ENCODE measurements at places on chromosomes 3 and 15. TPM values are rescaled to one million over a fixed set of nuclear protein-coding genes. Genes with fewer than 3 reads are reported as not detected.

DNA sequence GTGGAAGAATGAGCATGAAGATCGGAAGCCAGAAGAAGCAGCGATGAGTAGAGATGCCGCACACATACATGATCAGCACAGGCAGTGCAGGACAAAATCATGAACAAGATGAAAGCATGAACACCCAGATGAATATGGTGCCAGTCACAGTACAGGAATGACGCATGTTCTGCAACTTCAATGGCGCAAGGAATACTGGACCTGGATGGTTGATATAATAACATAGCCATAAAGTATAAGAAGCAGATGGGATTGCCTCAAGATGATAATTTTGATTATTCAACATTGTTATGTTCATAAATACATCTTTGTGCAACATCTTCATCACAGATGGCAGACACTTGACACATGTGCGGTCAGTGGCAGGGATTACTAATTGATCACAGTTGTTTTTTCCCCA is 59.7 kb upstream of the SLCO3A1 start:
- no peak for DNase-seq

- DNase-seq: no peak
Observed at GRCh38 chr3:128667641-128668040, 17.0 kb upstream of the RPN1 start.

GRCh38 chr15:50945725-50946124 is 37.2 kb downstream of the AP4E1 start:
- DNase-seq: no peak

KCNMB3 gene
- 0.40 TPM for total RNA-seq

GRCh38 chr3:134654031-134654430 is 3.2 kb upstream of the KY start:
- DNase-seq: no peak

DNA sequence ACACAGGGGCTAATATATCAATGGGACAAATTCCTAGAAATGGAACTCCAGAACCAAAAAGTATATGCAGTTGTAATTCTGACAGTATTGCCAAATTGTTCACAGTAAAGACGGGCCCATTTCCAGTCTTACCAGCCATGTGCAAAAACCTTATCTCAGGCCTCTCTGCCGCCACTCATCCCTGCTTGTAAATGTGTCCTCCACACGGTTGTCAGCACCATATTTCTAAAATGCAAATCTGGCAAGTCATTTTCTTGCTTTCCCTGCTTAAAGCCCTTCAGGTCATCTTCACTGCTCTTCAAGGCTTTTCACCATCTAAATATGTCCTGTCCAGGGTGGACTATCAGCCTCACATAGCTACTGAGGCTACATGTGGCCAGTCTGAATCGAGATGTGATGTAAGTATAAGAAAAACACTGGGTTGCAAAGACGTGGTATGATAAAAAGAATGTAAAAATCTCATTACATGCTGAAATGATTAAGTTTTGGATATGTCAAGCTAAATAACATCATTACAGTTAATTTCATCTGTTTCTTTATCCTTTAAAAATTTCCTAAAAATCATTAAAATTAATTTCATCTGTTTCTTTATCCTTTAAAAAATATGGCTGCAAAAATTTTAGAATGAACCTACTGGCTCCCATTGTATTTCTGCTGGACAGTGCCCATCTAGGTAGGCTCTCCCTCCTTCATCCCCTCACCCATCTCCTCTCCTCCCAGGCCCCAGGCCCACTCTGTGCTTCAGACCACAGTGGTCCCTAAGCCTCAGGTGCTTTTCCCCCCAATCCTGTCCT is 980 bp downstream of the PARP9 start:
- no peak for DNase-seq

GRCh38 chr3:191378142-191378812 is 48.0 kb upstream of the UTS2B start:
- DNase-seq: no peak

TMEM207 gene
- not detected for total RNA-seq

NMNAT3 gene
- 8.7 TPM for total RNA-seq

- DNase-seq: no peak
Observed at GRCh38 chr15:26660241-26660640, 112.6 kb downstream of the GABRB3 start.

DNA sequence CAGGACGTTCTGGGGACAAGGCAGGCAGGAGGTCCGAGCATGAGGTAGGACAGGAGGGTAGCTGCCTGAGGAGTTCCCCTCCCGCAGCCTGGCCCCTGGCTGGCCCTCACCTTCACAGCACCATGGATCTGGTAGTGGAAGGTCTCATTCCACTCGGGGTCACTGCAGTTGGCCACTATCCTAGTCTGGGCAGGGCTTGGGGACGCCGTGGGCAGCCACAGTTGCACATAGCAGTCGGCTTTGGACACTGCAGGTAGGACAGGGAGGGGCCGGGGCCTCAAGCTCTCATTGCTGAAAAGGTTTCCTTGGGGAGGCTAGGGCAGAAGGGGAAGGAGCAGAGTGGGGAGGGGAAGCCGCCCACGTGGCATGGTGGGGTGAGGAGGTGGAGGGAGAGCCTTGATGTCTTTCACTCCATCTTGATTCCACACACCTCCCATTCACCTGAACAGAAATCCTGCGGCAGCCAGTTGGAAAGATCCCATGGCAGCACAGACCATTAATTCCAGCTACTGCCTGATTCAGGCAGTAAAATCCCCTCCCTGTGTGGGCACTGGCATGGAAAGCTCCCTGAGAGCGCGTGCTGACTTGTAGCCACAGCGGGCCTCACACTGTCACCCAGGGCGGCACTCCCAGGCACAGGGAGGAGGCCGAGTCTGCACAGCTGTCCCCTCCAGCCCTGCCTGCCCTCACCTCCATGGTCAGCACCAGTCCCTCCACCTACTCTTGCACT is 2.1 kb downstream of the PLA2G4F start:
- DNase-seq: no peak

NPAP1 gene
- total RNA-seq: not detected

DNA sequence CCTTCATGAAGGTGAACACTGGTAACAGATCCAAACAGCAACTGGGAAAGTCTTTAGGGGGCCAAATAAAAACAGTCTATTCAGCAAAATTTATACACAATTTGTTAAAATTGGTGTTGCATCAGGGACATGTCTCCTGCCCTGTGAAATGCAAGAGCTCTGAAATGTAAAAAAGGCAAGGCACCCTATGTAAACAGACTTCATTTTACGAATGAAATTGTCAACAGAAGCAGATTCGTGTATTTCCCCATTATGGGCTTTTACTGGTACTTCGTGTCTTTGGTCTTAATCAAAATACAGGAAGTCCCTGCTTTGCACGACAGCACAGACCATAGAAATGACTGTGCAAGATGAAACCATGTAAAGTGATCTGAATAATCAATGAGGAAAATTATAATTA is 127.3 kb upstream of the THBS1 start:
- no peak for DNase-seq

GRCh38 chr3:49972656-49973055 is 32.7 kb downstream of the RBM6 start:
- no peak for DNase-seq

DNA sequence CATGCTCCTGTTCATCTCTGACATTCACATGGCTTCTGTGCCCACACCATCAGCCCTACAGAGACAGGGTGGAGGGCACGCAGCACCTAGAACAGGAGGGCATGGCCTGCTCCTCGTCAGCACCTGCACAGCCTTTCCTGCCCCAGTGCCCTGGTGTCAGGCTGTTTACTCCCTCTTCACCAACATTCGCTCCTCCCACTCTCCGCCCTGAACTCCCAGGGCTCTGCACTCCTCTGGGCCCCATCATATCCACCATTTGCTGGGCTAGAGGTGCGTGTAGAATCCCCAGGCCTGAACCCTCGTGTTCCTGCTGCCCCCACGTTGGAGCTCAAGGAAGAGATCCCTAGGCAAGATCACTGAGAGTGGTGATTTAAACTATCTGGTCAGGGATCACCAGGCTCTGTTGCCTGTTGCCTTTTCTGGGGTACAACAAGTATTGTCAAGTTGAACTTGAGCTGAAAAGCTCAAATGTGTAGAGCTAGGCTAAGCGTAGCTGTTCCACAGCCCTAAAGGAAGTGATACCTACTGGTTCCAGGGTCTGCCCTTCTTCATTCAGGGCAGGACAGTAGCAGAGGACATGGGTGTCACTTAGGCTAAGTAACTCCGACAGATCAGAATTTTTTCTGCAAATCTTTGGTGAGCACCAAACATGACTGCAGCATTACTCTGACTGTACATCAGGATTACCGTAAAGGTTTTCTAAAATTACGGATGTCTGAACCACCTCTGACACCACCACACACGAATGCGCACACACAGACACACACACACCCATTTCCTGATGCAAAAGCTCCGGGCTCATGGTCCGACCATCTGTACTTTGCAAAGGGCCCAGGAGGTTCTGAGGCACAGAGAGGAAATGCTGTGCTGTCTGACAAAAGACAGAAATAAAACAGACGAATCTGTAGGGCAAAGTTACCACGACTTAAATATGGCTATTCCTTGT is 43.7 kb upstream of the GNB5 start:
- no peak for DNase-seq

- DNase-seq: no peak
Observed at GRCh38 chr3:146177519-146177918, 16.5 kb upstream of the PLOD2 start.

DNA sequence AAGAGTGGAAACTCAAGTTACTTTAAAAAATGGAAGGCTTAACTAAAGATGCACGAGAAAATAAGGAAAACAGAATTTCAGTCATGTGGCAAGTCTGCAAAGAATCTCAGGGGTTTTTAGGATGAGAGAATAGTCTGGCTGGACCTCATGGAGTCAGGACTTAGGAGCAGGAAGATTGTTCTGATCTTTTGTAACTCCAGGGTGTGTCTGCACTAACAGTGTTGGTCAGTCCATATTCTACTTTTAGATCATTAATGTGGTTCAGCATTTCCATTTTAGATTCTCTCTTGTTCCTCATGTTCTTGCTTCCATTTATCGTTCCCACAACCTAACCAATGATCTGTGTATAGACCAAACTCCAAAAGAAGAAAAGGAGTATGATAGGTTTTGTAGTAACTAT is 15.3 kb downstream of the TMEM108 start:
- no peak for DNase-seq

DNA sequence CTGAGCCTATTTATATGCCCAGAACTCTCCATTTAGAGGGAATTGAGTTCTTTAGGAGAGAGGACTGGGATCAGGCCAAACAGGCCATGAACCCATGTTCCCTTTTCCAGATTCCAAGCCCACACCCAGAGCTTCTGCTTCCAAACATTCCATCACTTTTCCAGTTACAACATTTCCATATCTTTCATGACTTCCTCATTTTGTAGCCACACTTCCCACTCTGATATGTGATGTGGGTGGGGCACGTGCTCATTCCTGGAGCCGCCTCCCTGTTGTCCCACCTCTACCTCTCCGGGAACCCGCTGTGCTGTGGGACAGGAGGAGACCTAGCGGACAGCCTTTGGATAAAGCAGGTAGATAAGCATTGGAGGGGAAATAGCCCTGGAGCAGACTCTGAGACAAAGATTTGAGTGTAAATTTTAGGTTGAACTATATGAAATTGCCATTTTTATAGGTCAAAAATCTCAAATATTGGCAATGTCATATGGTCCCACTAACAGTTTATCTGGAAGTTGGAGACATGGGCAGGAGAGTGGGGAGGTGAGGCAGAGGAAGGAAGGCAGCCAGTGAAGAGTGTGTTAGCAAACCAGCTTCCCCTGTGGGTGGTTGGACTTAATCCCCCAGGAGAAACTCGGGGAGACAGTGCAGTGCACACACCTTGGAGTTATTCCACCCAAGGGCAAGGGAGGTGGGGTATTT is 31.8 kb downstream of the CYP8B1 start:
- DNase-seq: peak; percentile 26

- peak; percentile 79 for DNase-seq
Observed at GRCh38 chr3:12931273-12931905, 90.0 kb upstream of the RPL32 start.

DNA sequence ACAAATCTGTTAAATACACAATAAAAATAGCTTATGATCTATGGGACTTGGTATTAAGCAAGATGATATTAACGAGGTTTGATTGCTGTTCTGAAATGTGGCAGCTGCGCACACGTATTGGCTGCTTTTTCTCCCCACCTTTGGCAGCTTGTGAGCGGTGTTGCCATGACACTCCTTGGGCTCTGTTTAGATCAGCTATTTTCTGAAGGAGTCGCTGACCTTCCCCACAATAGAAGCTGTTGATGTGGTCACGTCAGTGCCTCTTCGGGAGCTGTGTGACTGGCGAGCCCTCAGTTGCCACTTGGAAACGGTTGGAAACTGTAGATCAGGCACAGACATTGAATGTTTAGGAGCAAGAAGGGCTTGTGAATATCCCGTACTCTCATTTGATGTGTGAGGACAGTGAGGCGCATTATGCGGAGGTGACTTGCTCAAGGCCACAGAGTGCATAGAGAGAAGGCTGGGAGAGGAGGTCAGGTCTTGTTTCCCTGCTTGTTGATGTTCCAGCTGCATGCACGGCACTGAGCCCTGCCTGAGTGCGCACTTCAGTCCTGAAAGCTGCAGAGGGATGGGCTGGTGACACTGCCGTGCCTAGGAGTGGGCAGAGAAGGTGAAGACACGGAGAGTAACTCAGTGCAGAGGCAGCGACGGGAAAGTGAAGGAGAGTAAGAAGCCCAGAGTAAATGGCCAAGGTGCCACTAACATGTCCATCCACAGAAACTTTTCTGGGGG is 198.4 kb downstream of the LPP start:
- DNase-seq: no peak

ACAN gene
- 0.02 TPM for total RNA-seq

GRAMD2A gene
- total RNA-seq: not detected

DNA sequence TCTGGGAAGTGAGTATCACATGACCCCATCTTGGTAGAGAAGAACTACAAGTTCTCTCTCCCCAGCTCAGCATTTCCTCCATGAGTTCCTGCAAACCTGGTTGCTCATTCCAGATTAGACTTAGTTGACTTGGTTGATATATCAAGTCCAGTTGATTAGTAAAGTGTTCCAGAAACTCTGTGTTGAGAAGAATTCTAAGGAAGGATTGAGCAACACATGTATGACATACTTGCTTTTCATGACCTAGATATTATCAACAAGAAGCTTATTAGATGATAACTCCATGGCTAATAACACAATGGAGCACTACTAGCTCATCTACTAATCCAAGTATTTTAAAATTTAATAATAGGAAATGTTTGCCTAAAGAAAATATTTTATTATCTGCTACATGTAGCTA is 6.4 kb upstream of the EID1 start:
- no peak for DNase-seq

- DNase-seq: no peak
Observed at GRCh38 chr3:189685291-189685690, 54.1 kb downstream of the TP63 start.

GRCh38 chr15:44883199-44883877 is 73.1 kb upstream of the TERB2 start:
- DNase-seq: no peak

KY gene
- total RNA-seq: 6.3 TPM

GRCh38 chr3:156705761-156706616 is 31.6 kb downstream of the TIPARP start:
- DNase-seq: no peak

DNA sequence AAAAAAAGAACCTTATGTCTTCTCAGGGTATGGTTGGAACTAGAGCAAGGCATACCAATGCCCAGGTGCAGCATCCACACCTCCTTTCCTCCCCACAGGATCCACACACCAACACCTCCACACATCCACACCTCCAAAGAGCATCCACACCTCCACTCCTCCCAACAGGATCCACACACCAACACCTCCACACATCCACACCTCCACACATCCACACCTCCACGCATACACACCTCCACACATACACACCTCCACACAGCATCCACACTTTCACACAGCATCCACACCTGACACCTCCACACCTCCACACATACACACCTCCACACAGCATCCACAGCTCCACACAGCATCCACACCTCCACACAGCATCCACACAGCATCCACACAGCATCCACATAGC is 5.3 kb downstream of the MESP1 start:
- DNase-seq: no peak

Data from heart left ventricle (tissue), 16 donors.